AG10803 (cell line): ENCODE measurements at places on chromosomes 16 and 17.

GRCh38 chr17:44672479-44673093 is 16.3 kb downstream of the MEIOC start:
- DNase-seq = peak; percentile 45

DNA sequence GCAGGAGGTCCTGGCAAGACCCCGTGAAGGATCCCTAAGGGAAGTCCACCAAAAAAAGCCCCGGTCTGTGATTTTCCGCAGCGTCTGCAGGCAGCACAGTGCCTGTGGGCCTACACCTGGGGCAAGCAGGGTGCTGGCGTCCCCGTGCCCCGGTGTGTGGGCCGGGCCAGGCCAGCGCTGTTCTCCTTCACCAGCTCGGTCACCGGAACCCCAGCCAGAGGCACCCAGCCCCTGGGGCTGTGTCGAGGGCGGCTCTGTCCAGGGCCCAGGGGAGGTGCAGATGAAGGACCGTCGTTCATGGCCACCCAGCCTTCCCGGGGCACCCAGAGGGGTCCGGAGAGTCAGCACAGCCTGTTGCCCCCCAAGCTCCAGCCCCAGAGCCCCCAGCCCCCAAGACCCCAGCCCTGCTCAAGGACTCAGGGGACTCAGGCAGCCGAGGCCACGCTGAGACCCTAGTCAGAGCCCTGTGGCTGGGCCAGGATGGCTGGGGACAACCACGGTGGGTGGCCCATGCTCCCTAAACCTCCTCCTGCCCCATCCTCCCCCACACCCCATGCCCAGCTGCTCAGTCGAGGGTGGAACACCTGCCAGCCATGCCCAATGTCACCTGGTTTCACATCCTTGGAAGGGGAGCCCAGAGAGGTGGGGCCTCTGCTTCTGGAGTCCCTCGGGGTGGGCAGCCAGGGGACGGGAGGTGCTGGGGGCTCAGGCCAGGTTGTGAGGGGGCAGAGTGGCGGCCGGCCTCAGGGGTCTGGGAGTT is 5.7 kb upstream of the C1QTNF8 start:
- DNase-seq = no peak

- no peak for DNase-seq
Observed at GRCh38 chr16:31711344-31711845, 162.2 kb upstream of the ZNF267 start.

DNA sequence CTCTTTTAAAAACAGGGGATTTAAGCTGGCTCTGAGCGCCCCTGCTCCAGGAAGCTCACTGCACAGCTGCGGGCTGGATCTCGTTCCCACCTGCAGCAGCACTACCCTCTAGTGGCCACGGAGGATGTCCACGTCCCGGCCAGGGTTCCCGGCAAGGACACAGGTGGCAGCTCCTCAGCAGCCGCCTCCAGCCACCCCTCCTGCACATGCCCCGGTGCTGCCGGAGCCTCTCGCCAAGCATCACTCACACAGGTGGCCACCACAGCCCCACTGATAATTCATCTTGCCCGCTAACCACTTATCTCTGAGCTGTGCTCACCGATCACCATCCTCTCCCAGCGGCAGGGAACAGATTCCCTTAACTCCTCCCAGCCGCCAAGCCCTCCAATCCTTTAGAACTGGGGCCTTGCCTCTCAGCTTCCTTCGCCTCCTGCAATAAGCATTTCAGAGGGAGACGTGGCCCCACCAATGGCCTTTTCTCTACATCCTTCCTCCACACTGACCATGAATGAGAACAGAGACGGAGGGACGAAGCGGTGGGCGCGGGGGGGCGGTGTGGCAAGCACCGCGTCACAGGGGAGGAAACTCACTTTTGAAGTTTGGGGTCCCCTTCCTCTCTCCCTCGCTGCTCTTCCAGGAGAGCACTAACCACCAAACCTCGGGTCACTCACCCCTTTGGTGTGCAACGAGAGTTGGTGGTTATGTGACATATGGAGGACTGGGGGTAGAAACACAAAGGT is 222.1 kb downstream of the RBFOX3 start:
- DNase-seq = peak; percentile 38

DNA sequence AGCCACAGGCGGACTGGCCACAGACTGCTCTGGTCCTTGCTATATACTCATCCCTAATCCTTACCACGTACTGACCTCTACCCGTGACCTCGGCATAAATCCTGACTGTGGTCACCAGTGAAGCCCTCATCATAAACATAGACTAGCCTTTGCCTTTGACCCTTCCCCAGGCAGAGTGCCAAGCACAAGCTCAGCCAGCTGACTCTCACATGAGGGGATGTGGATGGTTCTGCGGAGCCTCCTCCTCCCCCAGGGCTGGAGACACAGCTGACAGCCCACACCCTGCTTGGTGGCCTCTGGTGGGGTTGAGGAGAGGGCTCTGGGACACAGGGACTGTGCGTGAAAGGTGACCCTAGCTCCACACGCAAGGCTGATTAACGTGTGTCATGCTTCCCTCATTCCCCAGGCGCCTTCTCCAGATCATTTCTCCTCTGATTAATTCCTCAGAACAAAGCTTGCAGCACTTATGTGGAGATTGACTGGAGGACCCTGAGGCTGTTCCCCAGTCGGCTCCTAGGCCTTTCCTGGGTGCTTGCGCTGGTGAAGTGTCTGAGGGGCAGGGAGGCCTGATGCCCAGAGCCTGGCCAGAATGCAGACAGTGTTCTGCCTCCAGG is 241.5 kb upstream of the NLRP1 start:
- no peak for DNase-seq

DNA sequence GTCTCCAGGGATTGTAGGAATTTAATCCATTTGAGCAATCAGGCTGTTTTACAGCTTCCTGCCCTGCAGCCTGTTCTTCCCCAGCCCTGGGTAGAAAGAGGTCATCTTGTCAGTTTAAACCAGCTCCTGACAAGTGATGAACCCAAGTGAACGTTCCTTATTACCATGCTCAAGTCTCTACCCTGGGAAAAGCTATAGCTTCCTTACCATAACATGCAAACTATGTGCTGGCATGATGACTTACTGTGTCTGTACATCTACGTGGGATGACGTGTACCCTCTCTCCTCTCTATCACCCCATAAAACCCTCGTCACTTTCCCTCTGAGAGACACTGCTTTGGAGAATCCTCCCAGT is 452.2 kb downstream of the XYLT1 start:
- no peak for DNase-seq

- DNase-seq = peak; percentile 16
Observed at GRCh38 chr17:67027031-67027628, 17.2 kb upstream of the CACNG1 start.

DNA sequence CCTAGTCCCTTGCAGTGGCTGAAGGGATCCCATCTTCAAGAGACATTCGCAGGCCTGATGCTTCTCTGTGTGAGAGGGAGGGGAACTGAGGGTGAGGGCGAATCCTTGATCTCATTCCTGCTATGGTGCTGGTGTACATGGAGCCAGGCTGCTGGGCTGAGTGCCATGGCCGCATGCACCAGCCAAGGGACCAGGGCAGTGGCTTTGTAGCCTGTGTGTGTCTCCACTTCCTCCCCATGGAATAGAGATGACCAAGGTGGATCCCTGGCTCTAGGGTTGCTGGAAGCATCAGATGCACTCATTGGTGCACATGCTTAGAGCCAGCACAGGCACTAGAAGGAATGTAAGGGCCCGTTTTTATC is 195.0 kb downstream of the FOXL1 start:
- DNase-seq = no peak

DNA sequence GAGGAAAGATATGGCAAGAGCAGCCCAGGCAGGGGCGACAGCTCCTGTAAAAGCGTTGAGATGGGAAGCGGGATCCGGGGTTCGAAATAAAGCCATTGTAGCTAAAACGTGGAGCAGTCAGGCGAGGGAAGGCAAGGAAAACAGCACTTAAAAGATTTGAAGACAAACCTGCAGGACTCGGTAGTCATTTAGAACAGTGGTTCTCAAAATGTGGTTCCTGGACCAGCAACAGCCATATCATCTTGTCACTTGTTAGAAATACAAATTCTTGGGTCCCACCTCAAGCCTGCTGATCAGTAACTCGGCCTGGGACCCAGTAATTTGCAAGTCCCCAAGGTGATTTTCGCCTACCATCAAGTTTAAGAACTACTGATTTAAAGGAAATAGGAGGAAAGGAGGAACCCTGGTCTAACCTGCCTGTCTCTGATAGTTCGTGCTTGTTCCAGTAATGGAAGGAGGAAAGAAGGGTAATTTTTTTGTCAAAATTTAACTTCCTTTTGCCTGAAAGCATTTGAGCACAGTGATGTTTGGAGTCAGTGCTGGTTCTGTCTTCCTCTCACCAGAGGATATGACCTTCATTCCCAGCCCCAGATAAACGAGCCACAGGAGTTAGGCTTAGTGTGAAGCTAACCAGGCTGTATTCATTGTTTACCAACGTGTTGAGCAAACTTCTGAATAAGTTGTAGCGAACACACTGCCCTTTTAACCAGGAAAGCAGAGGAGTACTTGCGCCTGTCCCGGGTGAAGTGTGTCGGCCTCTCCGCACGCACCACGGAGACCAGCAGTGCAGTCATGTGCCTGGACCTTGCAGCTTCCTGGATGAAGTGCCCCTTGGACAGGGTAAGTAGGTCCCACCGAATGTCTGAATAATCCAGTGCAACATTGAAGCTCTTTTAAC is 1.1 kb downstream of the ORC6 start:
- peak; percentile 24 for DNase-seq
